GDM1 (cell line): ENCODE measurements at places on chromosomes 16 and 17.

DNA sequence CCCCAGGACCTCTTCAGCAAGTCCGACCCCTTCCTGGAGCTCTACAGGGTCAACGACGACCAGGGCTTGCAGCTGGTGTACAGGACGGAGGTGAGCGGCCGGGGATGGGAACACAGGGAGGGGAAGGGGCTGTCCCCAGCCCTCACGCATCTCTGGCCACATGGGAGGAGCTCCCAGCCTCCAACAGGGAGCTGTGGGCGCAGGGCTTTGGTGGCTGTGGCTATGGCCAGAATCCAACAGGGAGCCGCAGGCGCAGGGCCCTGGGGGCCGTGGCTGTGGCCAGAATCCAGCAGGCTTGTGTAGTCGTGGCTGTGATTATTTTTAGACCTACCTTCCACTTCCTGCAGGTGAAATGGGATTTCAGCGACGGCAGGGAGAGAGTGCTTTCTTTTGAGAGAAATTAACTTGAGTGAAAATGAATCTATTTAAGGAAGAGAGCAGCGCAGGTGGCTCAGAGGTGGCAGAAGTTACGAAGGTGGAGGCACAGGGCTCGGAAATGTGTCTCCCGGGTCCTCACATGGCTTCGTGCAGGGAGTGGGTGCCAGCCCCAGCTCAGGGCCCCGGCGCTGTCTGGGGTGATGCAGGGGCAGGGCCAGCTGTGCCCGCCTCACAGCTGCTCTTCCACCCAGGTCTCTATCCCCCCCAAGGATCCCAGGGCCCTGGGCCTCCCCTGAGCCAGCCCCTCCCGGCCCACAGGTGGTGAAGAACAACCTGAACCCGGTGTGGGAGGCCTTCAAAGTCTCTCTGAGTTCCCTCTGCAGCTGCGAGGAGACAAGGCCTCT lies 9.4 kb downstream of the CPNE7 start:
- no peak for DNase-seq

- DNase-seq, result peak; percentile 91
Measured at GRCh38 chr17:38824899-38825761, at the start of gene CWC25. Gene CWC25 (minus strand): TSS chr17:38825321. CDS start chr17:38825183, 138 bp downstream.

DNA sequence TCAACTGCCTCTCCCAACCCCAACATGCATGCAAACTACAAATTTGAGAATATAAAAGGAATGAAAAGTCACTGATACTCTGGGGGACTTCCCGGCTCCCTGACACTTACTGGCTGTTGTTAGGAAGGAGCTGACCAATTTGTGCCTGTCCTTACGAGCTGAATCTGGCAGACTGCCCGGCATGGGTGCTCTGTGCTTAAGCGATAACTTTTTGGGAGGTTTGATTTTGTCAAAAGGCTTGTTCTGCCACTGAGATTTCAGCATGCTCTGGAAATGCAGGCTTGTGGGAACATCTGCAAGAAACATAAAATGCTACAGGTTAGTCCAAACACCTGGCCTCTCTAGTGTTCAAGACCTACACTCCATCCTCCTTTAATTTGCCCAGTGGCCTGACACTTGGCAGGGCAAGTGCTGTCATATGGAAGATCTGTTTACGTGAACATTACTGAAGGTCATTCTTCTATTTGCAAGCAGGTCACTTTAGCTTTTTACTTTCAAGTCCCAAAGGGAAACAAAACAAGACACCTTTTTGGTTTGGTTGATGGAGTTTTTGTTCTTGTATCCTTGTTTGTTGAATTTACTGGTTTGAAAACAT lies 40.6 kb downstream of the STH start:
- no peak for DNase-seq

- no peak for DNase-seq
Measured at GRCh38 chr17:62781356-62781755, 26.8 kb downstream of the MARCHF10 start.

DNA sequence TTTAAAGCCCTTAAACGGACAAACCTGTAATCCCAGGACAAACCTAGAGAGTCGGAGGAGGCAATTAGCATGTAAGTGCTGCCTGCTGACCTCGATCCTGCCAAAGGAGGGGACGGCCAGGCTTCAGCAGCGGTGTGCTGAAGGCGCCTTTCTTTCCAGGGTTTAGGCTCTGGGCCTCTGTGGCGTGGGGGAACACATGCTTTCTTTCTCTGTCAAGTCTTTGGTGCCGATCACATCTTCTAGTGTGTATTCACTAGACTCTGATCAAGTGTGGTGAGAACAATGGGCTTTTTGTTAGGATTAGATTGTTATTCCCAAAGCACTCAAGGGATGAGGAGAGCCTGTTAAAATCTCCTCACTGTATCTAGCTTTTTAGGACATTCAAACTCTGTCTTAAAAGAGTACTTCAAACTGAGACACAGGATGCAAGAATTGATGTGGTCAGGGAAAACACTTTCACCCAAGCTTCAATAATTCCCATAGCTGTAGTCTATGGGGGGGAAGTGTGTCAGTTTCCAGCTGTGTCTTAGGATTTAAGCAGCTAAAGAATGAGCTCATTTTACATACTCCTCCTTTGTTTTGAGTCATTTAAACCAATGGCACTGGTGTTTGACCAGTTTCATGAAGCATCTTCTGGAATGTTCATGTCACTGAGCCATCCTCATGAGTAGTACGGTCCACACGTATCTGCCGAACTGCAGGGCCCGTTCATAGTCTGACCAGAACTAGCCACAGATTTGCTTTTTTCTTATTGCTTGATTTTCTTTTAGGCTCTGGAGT lies 51.2 kb downstream of the RPA1 start:
- no peak for DNase-seq

GRCh38 chr17:79188048-79188447 lies 113.4 kb downstream of the ENGASE start:
- DNase-seq, result no peak

- no peak for DNase-seq
Measured at GRCh38 chr17:15180121-15180561, 85.0 kb downstream of the PMP22 start.

DNA sequence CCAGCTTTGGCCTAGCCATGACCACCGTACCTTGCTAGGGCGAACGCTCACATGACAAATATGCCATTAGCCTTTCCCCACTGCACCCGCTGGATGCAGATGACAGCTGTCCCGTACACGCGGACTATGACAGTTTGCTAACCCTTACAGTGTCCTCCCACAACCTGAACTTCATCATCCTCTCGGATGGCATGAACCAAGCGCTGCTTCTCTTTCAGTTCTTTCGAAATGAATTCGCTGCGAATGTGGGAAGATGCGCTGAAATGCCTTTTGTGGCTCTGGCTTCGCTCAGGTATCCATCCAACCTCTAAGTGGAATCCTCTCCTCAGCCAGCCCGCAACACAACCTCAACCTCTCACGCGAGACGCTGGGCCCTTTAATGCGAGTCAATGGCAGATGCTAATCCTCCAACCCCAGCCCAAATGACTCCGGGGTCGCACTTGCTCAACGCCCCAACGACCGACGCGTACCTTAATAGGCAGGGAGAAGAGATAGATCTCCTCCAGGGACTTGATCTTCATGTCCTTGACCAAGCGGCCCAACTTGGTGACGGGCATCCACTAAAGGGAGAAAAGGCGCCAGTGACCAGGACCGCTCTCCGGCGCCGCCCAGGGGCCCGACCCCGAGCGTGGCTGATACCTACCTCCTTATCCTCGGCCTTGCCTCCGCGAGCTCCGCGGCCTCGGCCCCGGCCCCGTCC lies 670 bp downstream of the RPS2 start:
- no peak for DNase-seq

- DNase-seq, result peak; percentile 6
Measured at GRCh38 chr16:1526608-1527555, 6.6 kb upstream of the TMEM204 start.

DNA sequence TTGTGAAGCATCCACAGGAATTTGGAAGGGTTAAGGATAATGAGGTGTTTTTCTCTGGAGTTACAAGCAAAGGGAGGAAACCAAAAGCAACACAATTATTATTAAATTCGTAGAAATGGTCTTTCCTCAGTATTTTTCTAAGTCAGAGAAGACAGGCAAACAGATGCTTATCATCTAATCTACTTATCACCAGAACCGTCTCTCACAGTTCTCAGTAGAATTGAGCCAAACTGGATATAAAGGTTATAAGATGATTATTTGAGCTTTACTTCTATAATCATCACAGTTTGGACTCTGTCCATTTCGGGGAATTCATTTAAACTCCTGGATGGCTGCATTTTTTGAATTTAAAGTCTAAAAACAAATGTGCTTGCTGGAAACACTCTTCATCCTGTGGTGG lies 245.0 kb downstream of the KCNJ2 start:
- no peak for DNase-seq

- DNase-seq, result no peak
Measured at GRCh38 chr16:68778551-68779231, 41.6 kb downstream of the CDH1 start.

GRCh38 chr17:5378566-5379207 lies 40.8 kb downstream of the NUP88 start:
- no peak for DNase-seq

GRCh38 chr17:59356543-59357218 lies 25.2 kb downstream of the YPEL2 start:
- no peak for DNase-seq

DNA sequence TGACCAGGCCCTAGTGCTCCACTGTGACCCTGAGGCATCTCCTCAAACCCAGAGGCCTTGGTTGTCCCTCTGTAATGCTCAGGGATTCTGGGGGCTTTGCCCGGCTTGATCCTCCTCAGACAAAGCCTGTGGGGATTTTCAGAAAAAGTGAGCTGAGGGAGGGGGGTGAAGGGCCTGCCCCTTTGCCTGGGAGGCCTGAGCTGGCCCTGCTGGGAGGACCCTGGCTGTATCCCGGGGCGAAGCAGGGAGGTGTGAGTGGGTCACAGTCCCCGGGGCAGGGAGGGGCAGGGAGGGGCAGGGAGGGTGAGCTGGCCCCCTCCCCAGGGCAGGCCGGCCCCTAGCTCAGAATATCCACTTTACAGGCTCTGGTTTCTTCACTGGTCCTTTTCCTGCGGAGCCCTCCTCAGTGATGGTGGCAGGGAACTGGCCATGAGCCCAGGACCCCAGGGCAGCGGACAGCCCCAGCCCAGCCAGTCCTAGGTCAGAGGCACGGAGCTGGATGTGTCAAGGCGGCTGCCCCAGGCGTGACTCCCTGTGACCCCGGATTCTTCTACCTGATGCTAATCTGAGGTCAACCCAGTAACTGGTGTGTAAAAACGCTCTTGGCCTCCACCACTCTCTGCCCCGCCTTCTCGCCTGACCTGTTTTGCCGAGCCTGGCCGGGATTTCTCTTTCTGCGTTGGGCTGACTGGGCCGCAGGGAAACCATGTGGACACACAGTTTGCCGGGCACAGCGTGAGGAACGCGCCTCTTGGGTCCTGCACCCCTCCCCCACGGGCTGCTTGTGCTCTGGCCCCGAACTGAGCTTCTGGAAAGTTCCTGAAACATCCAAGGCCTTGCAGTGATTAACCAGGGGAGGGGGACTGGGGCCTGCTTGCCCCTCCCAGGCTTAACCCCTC lies 5.8 kb upstream of the FASN start:
- no peak for DNase-seq

DNA sequence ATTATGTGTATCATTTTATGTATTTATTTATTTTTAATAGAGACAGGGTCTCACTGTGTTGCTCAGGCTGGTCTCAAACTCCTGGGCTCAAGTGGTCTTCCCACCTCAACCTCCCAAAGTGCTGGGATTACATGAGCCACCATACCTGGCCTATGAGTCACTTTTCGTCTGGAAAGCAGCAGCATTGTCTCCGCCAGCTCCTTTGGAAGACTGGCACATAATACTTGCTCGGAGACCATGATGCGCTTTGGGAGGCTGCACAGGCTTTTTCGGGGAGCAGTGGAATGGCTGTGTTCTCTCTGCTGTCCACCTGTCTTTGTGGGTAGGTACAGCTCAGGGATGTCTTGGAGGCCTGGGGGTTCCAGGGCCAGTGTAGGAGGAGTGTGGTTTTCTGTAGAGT lies 102.2 kb downstream of the AATF start:
- no peak for DNase-seq

DNA sequence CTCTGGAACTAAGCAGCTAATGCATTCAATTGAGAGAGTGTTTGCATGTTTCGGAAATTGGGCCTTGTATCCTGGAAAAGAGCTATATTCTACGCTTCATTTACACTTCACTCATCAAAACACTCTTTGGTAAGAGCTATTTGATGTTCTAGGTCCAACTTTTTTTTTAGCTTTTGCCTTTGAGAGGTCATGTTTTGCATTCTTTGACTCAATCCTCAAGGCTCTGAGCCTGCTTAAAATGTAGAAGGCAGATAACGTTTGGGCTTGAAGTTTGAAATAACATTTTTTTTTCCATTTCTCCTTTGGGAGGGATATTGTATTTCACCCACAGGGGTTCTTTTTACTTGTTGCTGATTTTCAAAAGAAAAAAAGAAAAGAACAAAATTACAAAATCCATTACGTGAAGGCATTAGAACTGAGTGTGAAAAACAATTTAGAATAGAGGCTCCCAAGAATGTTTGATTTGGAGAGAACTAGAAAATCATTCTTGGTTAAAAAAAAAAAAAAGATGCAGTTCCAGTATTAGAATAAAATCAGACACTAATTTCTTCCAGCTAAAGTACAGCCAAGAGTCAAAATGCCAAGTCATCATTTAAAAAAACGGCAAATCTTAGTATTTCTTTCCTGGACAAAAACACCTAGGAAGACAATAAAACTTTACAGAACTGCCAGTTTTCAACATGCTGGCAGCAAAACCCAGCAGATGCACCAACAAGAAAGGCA lies 268.5 kb downstream of the GRIN2A start:
- DNase-seq, result no peak

DNA sequence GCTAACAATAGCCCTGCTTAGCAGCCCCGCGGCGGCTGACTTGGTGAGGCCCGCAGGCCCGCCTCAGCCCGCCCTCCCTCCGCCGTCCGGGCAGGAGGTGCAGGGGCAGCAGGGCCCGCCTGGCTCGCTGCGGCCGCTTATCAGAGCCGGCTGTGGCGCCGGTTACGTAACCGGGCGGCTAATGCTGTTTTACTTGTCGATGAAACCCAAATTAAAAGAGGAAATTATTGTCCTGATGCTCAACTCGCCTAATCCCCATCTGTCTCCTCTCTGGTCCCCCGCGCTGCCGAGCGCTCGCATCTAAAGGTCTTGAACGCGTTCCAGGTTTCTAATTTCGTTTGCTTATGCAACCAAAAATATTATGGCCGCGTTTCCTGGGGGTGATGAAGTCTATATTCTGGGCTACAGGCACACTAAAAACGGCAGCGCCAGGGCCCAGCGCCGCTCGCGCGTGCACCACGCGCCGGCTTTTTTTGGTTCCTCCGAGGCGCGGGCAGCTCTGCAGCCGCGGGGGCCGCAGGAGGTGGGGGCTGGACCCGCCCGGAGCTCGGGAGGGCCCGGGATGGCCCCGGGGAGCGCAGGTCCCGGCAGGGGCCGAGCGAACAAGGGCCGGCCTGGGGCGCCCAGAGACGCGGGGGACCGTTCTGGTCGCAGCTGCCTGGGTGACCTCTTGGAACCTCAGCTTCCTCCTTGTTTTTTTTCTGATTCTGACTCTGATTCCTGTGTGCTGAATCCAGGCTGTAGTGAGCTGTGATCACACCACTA lies 65.2 kb upstream of the TOB1 start:
- no peak for DNase-seq
